ENCODE measurements at places on chromosomes 1 and 21.

- no peak for DNase-seq
Observed at GRCh38 chr1:151887028-151887427, 22.3 kb downstream of the THEM4 start.

DNA sequence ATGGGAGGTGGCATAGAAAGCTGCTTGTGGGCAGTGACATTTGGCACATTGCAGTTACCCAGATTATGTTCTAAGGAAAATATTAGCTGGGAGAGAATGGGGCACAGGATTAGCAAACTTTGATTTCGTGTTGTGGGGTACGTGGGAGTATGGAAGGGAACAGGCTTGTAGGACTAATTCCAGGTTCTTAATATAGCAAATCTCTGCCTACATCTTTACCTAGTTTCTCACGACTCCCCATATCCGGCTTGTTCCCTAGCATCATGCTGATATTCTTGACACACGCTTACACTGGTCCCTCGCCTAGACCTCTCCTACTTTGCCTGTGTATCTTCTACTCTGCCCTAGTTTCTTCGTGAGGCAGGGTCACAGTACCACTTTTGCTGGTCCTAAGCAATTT lies 293.9 kb upstream of the PLXNA2 start:
- no peak for DNase-seq

GRCh38 chr1:175073633-175074032 lies 6.0 kb downstream of the TNN start:
- DNase-seq = no peak

DNA sequence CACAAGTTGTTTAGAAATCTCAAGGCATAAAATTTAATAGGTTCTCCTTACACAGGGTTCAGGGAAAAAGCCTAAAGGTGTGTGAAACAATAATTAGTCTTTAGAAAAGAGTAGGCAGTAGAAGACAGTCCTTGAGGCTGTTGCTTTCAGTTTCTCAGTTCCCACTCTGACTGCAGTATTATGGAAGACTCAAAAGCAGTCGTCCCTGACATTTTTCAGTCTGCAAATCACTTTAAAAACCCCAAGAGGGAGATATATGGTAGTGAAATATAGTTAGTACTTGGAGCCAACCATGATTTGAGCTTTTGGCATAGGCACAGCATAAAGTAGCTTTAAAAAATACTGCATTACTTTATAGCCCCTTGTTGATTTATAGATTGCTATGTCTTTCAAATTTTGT lies 299.7 kb downstream of the OLFM3 start:
- no peak for DNase-seq

DNA sequence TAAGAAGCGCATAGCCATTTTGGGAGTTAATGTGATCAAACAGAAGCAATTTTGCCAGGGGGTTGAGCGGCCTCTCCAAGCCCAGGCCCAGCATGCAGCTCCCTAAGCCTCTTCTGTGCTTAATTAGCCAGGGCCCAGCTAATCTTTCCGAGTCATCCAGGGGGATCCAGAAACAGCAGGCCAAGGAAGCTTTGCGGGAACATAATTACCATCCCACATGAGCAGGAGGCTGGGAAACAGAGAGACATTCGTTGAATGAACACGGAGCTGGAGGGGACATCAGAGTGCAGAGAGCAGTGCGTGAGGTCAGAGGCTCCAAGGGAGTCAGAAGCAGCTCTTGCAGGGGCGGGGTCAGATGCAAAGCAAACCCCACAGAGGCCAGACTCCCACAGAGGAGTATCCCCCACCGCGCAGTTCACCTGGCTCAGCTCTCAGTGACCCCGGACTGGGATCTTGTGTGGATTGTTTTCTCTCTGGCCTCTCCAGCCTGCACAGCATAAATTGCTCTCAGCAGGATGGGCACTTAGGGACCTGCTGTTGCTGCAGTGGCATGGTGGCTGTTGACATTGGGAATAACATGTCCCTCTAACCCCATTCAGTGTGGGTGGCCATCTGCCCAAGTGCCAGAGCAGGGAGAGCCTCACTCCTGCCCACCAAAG lies 657.4 kb downstream of the AJAP1 start:
- no peak for DNase-seq

GRCh38 chr1:117162816-117163215 lies 41.3 kb upstream of the TRIM45 start:
- DNase-seq = no peak

GRCh38 chr1:213331631-213332175 lies 280.7 kb downstream of the RPS6KC1 start:
- no peak for DNase-seq

- no peak for DNase-seq
Observed at GRCh38 chr1:114078116-114078515, 75.6 kb downstream of the SYT6 start.

DNA sequence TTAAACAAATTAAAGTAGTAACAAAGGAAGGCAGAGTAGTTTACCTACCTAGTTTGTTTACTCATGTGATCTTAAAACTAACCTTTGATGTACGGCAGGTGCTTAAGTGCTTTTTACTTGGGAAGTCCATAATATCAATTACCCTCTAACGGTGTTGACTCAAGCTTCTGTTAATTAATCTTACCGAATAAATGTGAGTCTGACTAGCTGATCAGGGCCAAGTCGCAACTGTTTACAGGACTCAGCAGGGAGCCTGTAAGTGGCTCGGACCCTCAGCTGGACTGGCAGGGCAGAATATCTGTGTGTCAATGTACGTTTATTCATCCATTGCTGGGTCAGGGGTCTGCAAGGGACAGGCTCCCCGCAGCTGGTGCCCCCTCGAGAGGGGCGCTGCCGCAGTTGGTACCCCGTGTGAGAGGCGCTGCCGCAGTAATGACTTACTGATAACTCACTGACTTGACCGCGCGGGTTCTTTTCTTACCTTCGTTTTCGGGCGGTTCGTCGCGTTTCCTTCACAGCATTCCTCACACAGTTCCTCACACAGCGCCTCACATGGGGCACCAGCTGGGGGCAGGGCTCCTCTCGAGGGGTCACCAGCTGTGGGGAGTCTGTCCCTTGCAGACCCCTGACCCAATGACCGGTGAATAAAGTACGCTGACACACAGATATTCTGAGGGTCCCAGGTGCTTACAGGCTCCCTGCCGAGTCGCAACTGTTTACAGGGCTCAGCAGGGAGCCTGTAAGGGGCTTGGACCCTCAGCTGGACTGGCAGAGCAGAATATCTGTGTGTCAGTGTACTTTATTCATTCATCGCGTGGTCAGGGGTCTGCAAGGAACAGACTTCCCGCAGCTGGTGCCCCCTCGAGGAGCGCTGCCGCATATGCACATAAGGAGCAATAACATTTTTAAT lies 3.0 kb downstream of the FMO1 start:
- DNase-seq = peak; percentile 18

GRCh38 chr21:27721675-27722074 lies 754.8 kb upstream of the ADAMTS5 start:
- DNase-seq = no peak

DNA sequence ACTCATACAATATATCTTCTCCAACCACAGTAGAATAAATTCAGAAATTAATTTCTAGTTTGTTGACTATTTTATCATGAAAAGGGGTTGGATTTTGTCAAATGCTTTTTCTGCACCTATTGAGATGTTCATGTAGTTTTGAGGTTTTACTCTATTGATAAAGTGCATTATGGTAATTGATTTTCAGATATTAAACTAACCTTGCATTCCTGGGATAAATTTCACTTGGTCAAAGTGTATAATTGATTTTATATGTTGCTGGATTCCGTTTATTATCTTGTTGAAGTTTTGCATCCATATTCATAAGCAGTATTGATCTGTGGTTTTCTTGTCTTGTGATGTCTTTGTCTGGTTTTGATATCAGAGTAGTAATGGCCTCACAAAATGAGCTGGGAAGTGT lies 34.4 kb upstream of the HYI start:
- no peak for DNase-seq

DNA sequence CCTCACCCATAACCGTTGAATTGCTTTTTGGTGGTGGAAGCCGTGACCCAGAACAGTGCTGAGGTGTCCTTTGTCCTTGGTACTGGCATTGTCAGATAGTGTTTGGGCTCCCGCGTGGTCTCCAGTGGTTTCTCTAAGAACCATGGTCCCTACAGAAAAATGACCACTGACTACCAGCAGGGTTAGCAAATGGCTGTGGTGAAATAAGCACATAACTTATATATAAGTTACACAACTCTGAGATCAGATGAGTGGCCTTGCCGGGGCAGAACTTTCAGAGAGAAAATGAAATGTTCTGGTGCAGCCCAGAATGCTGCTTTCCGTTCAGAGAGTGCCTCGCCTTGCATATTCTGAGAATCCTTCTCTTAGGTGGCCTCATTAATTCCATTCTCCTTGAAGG lies 5.0 kb downstream of the SLC37A1 start:
- no peak for DNase-seq

DNA sequence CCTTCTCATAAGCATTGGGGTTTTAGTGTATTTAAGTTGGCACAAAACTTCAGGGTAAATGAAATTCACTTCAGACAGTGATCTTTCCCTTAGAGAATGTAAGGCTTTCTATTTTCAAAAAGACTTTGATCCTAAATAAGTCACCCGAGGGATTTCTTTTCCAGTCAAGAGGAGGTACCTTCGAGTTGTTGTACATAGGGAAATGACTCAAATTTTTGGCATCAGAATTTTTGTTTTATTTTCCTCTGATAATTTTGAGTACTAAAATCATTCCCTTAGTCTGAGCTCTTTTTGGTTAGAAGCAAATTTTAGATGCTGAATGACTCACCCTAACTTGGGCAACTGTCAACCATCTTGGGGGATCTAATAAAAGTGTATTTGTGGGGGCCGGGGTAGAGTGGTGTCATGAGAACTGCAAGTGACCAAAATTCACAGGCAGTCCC lies 193.9 kb downstream of the DHRS3 start:
- DNase-seq = no peak

DNA sequence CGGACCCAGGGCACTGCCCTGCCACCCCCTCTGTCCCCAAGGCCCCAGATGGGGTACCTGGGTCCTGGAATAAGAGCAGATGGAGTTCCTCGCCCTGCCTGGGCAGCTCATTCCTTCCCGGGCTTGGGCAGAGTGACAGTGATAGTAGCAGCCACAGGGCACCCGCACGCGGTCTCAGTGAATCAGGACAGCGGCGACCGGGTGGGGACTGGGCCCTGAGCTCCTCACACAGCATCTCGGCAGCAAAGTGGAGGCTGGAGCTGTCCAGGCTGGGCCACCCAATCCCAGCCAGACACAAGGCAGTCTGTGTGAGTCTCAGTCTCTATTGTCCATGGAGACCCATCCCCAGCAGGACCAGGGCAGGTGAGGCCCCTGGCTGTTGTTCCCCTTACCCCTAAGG lies 37.4 kb upstream of the CCDC27 start:
- DNase-seq = no peak

GRCh38 chr1:100392756-100393155 lies 40.5 kb downstream of the CDC14A start:
- DNase-seq = no peak

DNA sequence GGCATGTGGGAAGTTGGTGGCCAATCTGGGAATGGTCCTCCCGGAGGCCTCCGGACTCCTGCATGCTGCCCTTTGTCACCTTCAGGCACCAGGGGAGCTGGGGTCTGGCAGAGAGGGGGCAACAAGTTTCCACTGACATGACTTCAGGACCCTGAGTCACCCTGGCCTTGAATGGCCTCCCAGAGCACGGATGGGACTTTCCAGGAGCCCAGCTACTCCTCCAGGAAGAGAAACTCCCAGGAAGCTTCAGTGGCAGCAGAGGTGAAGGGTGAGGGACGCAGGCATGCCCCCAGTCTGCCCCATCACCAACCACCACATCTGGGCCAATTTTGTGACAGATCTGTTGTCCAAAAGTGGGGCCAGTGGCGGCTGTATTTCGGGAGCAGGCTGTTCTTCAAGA lies 55.9 kb upstream of the WASF2 start:
- DNase-seq = no peak

GRCh38 chr1:27296773-27297291 lies 25.1 kb upstream of the TMEM222 start:
- DNase-seq = peak; percentile 8

- DNase-seq = no peak
Observed at GRCh38 chr1:160117709-160118183, 2.2 kb downstream of the ATP1A2 start.

- DNase-seq = no peak
Observed at GRCh38 chr1:115609021-115609420, 32.7 kb upstream of the VANGL1 start.

GRCh38 chr1:92314024-92314423 lies 15.2 kb downstream of the RPAP2 start:
- DNase-seq = no peak

GRCh38 chr21:26972192-26972591 lies 5.3 kb upstream of the ADAMTS5 start:
- DNase-seq = no peak

- DNase-seq = no peak
Observed at GRCh38 chr1:216140730-216141524, 282.3 kb downstream of the USH2A start.

- no peak for DNase-seq
Observed at GRCh38 chr1:92881391-92881790, 49.6 kb downstream of the RPL5 start.

GRCh38 chr1:230232371-230232771 lies 165.3 kb downstream of the GALNT2 start:
- DNase-seq = no peak

DNA sequence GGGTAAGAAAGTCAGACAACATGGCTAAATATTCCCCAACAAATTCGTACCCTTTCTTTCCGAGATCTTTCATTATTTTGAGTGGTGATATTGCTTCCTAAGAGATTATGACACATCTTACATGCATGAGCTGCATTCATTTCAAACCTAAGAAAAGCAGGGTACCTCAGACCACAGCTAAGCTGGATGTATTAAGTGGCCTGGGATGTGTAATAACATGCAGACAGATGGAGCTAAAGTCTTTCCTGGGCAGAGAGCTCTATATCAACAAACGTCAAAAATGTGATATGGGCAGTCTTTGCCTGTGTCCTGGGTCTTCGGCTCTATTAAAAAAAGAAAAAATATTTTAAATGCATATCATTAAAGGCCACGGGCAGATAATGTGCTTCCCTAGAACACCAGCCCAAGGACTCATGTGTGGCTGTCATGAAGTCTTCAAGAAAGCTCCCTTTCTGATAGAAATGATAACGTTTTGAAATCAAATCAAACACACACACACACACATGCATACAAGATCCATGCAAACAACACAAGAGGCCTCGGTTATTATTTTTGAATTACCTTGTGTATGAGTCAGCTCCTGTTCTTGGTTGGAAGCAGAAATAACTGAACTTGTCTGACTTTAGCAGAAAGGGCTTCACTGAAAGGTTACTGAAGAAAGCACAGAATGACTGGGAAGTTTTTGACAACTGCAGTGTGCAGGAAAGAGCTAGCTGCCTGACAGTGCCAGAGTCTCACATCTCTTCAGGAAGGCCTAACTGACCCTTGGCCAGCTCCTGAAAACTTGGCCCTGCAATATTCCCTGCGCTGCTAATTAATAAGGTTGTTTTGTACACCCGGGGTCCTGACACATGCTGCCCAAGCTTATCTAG lies 231.2 kb downstream of the DSCAM start:
- no peak for DNase-seq

DNA sequence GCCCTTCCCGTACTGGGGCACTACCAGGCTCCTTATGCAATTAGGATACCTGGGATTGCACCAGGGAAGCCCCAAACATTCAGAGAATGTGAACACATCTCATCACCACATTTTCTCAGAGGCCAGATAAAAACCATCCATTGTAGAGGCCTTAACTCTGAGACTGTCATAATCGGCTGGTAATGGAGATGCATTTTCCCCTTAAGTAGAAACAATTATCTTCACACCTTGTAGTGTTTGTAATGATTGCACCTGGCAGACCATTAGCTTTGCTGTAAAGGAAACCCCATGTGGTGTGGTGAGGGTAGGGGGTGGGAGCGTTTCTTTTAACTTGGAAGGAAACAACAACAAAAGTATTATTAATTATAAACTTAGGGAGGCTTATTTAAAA lies 90.0 kb upstream of the TLR5 start:
- DNase-seq = peak; percentile 36
